Mesangial cell (primary cell): ENCODE measurements at places on chromosomes 12 and 14. TPM values are rescaled to one million over a fixed set of nuclear protein-coding genes. Genes with fewer than 3 reads are reported as not detected.

Gene CHD8
- 45.5 and 63.5 TPM in 2 replicates for total RNA-seq

Gene GLIPR1L2
- 0.16 and 0.89 TPM in 2 replicates for total RNA-seq

Gene TPPP2
- total RNA-seq, result not detected in 2 replicates

Gene ORAI1
- total RNA-seq, result 18.1 and 23.6 TPM in 2 replicates

Gene KLRC3
- 0.13 TPM in 1 of 2 replicates, not detected in the other for total RNA-seq

Gene LMNTD1
- total RNA-seq, result not detected in 2 replicates
